Uterus (tissue), 4 donors: ENCODE measurements at places on chromosomes 1 and 21. TPM values are rescaled to one million over a fixed set of nuclear protein-coding genes. Genes with fewer than 3 reads are reported as not detected.

DNA sequence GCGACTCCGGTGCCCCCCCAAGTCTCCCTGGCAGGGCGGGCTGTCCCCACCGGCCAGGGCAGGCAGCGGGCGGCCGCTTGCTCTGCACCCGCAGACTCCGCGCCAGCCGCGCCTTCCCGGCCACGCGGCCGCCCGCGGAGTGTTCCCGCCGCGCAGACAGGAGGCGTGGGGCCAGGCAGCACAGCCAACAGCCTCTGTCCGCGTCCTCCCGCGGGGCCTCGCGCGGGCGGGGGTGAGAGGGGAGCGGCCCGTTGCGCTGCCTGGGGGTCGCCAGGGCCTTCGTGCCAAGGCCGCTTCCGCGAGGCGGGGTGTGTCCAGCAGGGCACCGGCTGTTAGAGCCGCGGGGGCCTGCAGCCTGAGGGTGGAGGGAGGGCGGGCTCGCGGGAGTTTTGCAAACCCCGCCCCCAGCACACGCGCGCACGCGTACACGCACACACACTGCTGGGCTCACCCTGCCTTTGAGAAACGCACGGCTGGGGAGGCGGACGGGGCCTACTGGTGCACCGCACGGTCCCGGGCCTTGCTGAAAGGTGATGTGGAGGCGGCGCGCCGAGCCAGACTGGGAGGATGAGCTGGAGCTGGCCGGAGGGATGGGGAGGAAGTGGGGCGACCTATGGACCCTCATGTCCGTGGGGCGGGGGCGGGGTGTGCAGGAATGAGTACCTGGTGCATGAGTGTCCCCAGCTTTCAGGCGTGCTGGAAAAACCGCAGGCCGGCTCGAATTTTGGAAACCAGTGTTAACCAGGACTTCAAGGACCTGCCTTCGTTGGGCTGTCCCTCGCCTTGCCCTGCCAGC, 41.5 kb downstream of the KIAA1614 start:
- peak; percentile 72 for DNase-seq

GRCh38 chr1:74971982-74972381, 162.2 kb upstream of the LHX8 start:
- no peak for DNase-seq

WLS gene
- 52.0 TPM for total RNA-seq

MEX3A gene
- 3.3 TPM for total RNA-seq

- no peak for DNase-seq
Measured at GRCh38 chr1:172682812-172683211, 23.9 kb downstream of the FASLG start.

GRCh38 chr1:201505503-201505890, 1.4 kb downstream of the CSRP1 start:
- peak; percentile 55 for DNase-seq

FAM177B gene
- total RNA-seq = not detected

DNA sequence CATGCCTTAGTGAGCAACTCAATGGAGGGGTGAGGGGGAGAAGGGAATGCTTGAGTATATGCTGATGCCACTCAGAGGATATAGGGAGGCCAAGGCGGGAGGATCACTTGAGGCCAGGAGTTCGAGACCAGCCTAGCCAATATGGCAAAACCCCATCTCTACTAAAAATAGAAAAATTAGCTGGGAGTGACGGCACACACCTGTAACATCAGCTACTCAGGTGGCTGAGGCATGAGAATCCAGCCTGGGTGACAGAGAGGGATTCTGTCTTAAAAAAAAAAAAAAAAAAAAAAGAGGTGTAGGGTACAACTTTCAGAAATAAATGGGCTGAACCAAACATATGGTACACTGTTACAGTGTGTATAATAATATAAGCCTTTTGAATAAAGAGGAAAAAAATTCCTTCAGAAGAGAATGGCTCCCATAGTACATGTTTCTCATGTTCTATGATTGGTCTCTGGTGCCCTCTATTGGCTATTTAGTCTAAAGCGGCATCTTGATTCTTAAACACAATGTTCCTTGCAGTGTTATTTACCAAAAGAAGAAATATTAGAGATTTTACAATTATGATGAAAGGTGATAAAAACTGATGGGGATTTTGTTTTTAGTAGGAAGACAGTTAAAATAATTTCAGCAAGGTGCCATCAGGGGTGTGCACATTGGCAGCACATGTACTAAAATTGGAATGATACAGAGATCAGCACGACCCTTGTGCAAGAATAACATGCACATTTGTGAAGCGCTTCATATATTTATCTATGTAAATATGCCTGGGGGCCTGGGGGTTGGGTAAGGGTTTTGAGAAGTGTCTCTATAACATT, 109.8 kb downstream of the PATJ start:
- DNase-seq = no peak

GABRD gene
- not detected for total RNA-seq

PLA2G2D gene
- total RNA-seq = not detected
